CD4-positive, alpha-beta T cell treated with Interleukin-1 beta for 1 hour (primary cell): ENCODE measurements at places on chromosomes 1 and 21.

DNA sequence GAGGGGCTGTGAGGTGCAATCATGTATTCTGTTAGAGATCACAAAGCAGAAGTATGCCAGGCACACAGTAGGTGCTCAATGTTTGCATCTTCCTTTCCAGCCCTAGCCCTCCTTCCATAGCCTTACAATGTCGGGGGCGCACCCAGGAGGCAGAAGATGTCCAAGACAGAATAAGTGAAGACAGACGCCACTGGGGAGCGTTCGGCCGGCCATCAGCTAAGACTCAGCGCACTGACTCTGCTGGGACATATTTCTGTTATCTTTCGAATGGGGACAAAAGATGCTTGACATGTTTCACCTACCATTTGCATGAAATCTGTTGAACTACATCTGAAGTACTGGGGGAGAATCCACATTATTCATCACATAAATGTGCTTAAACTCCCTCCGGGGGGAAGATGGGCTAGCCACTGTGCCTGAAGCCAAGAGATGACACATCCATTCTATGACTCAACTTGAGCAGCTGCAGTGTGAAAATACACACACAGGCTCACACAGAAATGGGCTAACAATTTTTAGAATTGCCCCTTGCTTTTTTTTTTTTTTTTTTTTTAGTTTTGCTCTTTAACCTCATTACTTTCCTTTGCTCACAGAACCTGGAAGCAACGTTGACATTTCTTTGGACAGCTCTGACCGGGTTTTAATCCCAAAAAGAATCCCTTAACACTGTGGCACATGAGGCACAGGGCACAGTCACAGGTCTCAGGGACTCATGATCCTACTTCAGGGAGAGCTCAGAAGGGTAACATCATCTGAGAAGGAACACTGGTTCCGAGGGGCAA is 7.9 kb downstream of the TIAM1 start:
- no peak for DNase-seq

DNA sequence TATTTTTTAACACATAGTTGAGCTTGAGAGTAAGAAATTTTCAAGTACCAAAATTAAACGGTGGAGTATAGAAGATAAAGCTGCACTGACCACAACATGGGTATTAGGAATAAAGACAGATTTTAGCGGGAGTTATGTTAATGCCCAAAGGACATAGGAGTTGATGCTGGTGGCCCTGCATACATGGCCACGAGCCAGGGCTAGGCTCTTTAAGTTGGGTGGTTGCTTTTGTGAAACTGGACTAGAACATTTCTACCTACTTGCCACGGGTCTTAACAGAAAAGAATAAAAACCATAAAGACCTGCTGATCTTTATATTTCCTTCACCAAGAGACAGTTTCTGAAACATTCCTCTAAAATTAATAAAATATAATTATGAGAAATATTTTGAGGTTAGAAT is 14.9 kb downstream of the EDEM3 start:
- DNase-seq: no peak

GRCh38 chr21:36059823-36060158 is 535 bp downstream of the SETD4 start:
- no peak for DNase-seq

GRCh38 chr1:16143005-16143565 is 12.8 kb downstream of the EPHA2 start:
- DNase-seq: no peak

- no peak for DNase-seq
Measured at GRCh38 chr1:63968663-63969440, 195.0 kb downstream of the ROR1 start.

DNA sequence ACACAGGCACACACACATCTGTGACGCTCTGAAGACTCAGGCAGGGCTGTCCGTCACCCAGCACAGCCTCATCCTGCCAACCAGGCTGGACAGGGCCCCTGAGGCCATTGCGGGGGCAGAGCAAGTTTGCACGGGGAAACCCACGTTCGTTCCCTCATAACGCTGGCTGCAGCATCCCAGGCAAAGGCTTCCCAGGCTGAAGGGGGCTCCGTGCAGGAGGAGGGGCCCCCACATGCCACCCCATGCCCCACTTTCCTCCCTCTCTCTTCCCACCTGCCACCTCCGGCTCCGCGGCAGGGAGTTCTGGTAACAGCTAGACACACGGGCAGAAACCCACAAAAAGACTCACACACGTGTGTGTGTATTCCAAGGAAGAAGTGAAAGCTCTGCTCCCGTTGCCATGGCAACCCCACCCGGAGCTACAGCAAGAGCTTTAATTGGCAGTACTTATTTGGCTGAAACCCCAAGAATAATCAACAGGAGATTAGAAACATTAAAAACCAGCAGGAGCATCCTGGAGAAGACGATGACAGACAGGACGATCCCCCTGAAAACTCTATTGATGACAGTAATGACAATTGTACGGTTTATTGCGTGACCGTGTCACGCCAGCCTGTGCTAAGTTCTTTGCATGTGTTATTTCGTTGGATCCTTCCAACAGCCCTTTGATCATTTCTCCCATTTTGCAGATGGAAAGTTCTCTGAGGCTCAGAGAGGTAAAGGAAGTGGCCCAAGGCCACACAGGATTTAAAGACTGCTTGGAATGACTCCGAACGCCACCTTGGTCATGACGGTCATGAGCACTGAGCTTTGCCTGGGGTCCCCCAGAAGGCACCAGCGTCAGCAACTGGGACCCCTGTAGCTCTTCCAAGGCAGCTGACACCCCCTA is 247.1 kb downstream of the NPHP4 start:
- DNase-seq: no peak
